GM13976 (cell line): ENCODE measurements at places on chromosomes 5 and 9.

GRCh38 chr5:126364206-126364902 lies 58.9 kb upstream of the GRAMD2B start:
- no peak for DNase-seq

GRCh38 chr5:157390551-157391297 lies 69.3 kb upstream of the NIPAL4 start:
- DNase-seq: no peak

DNA sequence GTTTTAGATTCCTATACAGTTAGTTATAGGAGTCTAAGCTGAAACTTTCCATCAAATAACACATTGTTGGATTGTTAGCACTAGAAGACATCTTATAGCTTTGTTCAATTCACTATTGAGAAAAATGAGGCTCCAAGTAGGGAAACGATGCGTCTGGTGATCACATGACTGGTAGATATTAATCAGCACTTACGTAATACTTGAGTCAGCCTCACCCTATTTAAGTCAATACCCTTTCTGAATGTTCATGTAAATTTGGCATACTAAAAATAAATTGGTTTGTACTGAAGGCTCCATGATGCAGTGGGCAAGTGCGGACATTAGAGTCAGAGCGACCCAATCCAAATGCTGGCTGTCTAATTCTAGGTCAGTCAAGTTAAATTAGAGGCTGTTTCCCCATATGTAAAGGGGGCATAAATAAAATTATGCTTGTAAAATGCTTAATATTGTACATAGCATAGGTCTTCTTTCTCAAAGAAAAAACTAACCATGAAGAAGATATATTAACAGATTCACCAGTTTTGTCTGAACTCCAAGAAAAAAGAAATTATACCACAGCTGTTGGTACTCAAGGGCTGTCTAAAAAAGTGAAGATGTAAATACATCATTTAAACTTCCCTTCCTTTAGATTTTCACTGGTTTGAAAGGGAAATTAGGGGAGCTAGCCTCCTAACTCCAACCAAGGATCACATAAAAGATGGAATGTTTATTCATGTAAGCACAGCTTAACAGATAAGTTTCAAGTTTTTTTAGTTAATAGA lies 406.6 kb upstream of the TLE4 start:
- no peak for DNase-seq

GRCh38 chr9:102113191-102113590 lies 374.7 kb upstream of the GRIN3A start:
- no peak for DNase-seq

DNA sequence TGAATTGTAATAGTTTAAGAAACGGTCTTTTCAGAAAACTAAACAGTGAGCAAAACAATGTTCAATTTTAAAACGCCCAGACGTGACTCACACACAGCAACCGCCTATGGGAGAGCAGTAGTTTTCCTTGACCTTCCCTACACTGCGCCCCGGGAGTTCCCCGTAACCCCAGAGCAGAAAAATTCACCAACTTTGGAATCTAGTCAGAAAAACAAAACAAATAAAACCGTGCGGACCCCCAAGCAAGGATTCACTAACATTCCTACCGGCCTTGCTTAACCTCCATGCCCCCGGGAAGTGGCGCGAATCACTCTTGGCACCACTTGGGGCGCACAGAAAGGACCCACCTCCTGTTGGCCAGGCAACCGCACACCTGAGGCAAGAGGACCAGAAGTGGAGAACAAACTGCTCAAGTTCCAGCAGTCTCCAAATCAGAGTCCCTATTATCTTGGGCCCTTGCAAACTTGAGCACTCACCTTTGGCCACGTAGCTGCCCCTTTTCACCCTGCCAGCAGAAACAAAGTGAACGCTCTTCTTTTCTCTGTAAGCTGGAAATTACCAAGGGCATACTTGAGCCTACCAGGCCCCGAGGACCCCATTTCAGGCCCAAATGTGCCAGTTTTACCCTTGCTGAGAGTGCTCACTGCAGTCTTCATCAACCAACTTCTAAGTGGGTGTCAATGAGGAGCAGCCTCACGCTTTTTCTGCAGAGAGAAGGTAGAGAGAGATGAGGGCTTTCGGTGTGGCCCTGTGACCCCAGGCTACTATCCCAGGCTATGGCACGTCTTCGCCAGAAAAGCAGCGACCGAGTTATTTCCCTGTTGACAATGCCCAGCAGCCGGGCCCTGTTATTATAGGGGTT lies 189.7 kb downstream of the MEF2C start:
- peak; percentile 29 for DNase-seq

- DNase-seq: no peak
These were observed 201.8 kb upstream of the MPDZ start for GRCh38 chr9:13481274-13481673.

- no peak for DNase-seq
These were observed 892.9 kb downstream of the NR2F1-AS1 start for GRCh38 chr5:92687821-92688722.

DNA sequence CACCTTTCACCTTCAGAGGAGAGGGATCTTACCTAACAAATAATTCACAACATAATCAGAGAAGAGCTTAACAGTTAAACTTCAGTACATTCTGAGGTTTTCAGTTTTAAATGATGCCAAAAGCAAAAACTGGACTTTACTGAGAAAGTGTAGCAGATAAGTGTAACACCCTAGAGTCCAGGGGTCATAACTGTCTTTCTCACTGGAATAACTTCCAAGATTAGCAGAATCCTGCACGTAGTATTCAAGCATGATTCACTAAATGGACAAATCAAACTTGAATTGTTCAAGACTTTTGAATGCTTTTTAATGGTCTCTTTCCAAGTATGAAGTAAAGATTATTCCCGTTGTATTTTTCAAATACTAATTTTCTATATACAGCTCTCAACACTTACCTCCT lies 180.1 kb upstream of the NREP start:
- DNase-seq: no peak

DNA sequence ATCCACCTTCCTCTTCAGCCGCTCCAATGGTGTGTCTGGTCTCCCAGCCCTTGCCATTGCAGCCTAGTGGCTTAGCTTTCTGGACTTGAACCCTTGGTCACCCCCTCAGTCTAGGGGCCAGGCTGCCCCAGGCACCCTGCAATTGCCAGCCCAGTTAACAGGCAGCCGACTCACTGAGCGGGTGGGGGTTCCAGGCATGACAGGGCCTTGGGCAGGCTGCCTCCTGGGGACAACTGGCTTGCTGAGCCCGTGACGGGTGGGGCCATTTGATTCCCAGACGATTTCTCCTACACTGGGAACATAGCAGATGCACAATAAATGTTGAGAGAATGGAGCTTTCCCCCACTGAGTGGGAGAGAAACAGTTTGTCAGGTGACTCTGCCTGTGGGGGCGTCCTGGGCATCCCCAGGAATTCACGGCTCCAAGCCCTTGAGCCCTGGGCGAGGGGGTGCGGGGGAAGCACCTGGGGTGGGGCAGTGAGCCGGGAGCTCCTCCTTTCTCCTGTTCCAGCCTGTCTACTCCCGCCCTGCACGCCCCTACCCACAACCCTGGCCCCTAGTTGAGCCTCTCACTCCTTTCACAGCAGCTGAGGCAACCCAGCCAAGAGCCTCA lies 12.6 kb upstream of the AQP7 start:
- DNase-seq: no peak

GRCh38 chr5:152527358-152528052 lies 122.4 kb upstream of the NMUR2 start:
- no peak for DNase-seq
